Activated CD8-positive, alpha-beta memory T cell treated with anti-CD3 and anti-CD28 coated beads for 4 hours (primary cell): ENCODE measurements at places on chromosomes 11 and 22.

DNA sequence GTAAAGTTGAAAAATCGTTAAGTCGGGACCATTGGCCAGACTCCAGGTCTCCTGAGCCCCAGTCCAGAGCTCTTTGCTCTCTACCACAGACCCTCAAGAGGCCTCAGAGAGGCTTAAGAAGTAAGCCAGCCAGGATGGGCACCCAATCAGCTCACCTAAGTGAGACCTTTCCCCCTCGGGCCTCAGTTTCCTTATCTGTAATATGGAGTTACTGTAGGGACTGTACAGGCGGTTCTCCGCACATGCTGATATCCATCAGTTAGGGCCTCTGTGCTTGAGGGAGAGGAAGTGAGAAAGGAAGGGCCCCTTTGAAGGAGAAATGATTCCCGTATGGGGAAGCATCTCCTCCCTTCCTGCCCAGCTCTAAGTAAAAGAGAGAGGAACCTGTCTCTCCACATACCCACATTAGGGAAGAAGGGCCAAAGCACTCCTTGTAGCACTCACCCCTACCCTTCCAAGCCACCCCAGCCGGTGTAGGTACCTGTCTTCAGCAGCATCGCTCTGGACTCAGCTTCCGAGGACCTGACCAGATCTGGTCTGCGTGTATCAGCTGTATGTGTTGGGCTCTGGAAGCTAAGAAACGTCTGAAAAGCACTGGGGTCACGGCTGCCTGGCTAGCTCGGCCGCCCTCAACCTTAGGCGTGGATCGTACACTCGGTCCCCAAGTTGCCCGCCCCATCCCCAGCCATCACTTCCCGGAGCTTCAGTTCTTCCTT lies 653 bp downstream of the NAGA start:
- DNase-seq, result no peak

GRCh38 chr11:129992161-129992944 lies 10.3 kb downstream of the PRDM10 start:
- DNase-seq, result no peak

DNA sequence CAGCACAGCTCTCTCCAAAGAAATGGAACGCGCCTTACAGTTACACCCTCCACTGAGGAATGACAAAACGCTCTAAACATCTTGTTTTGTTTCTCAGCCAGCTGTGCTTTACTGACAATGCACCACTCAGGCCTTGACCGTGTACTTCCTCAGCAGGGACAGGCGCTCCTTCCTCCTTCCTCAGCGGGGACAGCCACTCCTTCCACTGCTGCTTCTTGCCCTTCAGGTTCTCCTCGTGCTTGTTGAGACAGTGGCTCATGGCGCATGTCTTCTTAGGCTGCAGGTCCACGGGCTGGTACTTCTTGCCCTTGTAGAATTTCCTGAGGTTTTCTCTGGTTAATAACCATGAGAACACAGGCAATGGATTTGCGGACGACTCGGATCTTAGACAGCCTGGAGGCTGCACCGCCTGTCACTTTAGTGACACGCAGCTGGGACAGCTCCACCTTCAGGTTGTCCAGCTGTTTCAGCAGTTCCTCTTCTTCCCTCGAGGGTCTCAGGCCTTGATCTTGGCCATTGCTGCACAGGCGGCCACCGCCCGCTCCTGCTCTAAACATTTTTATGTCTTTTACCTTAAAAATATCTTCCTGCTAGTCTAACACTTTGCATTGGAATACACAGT lies 613.8 kb downstream of the BRD1 start:
- no peak for DNase-seq

DNA sequence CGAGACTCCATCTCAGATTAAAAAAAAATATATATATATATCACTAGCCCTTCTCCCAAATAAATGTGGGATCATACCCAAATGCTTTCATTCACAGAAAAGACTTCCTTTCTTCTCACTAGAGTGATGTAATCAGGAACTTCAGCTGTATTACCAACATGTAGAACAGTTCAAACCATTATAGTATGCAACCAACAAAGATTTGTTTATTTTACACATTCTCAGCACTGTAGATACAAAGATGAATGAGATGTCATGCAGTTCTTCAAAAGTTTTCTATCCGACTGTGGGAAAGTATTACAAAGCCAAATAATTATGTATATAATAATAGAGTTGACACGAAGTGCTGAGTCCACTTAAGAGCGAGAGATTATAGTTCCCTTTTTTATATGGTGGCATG lies 22.2 kb upstream of the ZNF143 start:
- DNase-seq, result no peak

DNA sequence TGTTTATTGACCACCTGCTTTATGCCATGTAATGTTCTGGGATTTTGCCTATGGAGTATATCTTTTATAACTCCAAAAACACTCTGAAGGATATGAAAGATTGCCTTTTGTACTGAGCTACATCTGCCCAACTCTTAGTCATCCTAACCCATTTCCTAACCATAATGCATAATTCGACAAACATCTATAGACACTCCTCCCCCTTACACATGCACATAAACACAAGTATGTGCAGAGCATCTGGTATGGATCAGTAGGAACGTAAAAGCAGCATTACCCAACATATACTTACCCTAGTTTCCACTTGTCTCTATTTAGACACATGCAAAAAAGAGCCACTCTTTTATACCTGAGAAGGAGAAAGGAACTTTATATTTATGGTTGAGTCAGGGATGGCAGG lies 272.8 kb downstream of the FAM76B start:
- DNase-seq, result no peak
